ENCODE measurements at places on chromosomes 1 and 21.

- DNase-seq = no peak
These were observed 56.1 kb upstream of the DMRTB1 start for GRCh38 chr1:53402891-53403655.

DNA sequence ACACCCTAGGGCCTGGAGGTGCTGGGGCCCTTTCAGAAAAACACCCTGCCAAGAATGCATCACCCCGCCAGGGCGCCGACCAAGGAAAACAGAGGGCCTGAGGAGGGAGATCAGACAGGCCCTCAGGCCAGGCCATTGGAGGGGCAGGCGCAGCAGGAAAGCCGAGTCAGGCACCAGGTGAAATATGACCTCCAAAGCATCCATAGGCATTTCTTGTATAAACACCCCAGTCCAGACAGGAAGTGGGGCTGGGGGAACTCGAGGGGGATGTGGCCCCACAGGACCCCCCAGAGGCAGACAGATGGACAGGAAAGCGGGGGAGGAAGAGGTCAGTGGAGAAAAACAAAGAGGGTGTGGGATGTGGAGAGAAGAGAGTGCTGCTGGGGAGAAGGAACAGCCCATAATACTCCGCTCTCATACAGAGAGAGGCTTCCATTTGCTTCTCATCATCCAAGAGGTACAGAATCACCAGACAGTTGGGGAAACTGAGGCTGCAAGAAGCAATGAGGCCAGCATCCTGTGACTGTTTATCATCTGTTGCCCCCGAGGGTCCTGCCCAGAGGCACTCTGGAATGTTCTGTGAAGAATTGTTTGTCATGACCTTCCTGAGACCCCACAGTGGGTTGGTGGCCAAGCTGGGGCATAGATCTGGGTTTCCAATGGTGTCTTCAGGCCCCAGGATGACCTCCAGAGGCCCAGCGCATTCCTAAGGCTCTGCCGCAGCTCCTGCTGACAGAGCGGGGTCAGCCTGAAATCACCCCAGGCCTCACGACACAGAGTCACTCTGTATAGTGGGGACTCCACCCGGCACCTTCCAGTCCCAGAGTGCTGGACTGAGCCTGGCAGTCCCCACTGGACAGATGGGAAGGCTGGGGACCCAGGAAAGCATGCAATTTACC lies 18.0 kb downstream of the TRIM62 start:
- DNase-seq = no peak

DNA sequence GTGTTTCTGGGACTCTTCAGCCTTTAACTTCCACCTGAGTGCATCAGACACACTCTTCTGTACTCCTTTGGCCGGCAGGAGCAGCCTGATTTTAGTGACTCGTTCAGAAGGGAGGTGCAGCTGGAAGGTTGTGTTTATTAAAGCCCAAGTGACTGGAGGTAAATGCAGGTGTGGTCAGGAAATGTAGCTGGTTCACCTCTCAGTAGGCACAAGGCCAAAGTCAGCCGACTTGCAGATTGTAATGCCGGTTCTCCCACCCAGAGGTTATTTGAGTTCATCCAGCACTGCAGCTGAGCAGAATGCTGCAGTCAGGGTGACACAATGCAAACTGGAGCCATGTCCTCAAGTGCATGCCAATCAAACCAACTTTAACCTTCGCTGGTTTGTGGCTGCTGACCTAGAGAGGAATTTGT lies 91.5 kb downstream of the SPATA46 start:
- DNase-seq = no peak

GRCh38 chr21:46050668-46051378 lies 47.1 kb upstream of the COL6A2 start:
- DNase-seq = no peak

- no peak for DNase-seq
These were observed 13.9 kb downstream of the HYI start for GRCh38 chr1:43439781-43440180.

GRCh38 chr21:16070207-16070651 lies 340.4 kb downstream of the USP25 start:
- DNase-seq = no peak

- DNase-seq = no peak
These were observed 26.0 kb downstream of the SERBP1 start for GRCh38 chr1:67404212-67404620.

DNA sequence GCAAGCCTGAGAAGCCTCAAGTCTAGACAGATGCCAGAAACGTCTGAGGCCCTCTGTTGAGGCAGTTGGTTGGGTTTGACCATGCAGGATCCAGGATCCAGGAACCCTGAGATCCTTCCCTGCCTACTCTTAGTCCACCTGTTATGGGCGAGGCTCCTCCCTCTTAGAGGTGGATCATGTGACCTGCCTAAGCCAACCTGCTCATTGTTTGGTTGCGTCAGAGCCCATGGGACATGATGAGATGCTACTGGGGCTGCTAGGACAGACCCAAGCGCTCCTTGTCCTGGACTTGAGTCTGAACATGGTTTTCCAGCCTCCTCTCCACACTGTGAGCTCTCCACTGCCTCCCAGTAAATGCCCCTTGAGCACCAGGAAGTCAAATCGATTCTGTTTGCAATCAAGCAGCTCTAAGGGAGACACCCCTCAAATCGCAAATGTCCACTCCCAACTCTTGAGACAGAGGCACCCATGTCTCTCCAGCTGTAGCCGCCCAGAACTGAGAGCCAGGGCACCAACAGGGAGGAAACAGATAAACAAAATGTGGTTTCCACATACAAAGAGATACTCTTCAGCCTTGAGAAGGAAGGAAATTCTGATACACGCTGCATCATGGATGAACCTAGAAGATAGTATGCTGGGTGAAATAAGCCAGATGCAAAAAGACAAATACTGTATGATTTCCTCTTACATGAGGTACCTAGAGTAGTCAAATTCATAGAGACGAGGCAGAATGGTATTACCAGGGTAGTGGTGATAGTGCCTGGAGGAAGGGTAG lies 31.7 kb upstream of the WNT4 start:
- DNase-seq = no peak

- DNase-seq = no peak
These were observed 88.7 kb downstream of the TENT5C start for GRCh38 chr1:117694543-117694942.

GRCh38 chr21:18178509-18178908 lies 66.1 kb upstream of the CHODL start:
- DNase-seq = no peak

- DNase-seq = no peak
These were observed 13.7 kb downstream of the CD34 start for GRCh38 chr1:207897188-207897587.

GRCh38 chr1:202135221-202135721 lies 9.3 kb downstream of the ARL8A start:
- no peak for DNase-seq

- no peak for DNase-seq
These were observed 11.2 kb downstream of the HMGCL start for GRCh38 chr1:23814016-23814415.

DNA sequence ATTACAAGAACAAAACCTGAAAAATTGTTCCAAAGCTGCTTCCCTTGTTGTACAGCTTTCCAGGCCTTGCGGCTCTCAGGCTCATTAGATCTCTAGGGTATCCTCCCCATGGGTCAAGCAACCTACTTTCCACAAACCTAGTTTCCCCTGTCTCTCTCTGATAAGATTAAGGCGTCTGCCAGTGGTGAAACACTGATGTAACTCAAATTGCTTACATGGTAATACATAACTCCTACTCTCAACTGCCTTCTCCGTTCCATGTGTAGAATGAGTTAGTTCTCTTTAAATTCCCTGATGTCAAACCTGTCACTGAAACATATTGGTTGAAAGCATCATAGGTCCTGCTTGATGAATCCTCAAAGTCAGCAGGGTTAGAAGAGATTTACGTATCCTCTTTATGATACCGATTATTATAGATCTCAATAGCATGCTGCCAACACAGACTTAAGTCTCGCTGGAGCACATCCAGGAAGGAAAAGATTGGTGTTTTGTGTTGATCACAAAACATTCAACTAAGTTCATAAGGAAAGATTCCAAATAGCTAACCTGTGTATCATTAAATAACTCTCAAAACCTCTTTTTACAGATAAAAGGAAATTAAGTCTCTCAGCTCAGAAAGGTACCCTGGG lies 10.6 kb downstream of the PPP1R15B start:
- DNase-seq = no peak

DNA sequence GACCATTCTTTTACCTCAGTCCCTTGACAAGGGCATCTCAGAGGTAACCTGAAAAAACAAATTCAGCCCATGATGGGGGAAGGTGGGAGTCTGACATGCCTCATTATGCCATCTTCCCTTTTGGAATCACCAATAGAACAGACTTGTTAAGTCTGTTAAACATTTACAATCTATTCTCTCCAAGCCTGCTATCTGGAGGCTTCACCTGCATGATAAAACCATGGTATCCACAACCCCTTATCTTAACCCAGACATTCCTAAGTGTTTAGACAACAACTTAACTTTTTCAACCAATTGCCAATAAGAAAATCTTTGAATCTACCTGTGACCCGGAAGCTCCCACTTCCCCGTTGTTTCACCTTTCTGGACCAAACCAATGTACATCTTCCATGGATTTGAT lies 233.0 kb upstream of the CACYBP start:
- DNase-seq = no peak

- no peak for DNase-seq
These were observed 35.9 kb downstream of the KCNA2 start for GRCh38 chr1:110570307-110570706.

- no peak for DNase-seq
These were observed 19.7 kb downstream of the STPG1 start for GRCh38 chr1:24393892-24394291.
